ENCODE measurements at places on chromosomes 5 and 9.

- no peak for DNase-seq
Measured at GRCh38 chr5:160699301-160699700, 152.7 kb downstream of the ATP10B start.

DNA sequence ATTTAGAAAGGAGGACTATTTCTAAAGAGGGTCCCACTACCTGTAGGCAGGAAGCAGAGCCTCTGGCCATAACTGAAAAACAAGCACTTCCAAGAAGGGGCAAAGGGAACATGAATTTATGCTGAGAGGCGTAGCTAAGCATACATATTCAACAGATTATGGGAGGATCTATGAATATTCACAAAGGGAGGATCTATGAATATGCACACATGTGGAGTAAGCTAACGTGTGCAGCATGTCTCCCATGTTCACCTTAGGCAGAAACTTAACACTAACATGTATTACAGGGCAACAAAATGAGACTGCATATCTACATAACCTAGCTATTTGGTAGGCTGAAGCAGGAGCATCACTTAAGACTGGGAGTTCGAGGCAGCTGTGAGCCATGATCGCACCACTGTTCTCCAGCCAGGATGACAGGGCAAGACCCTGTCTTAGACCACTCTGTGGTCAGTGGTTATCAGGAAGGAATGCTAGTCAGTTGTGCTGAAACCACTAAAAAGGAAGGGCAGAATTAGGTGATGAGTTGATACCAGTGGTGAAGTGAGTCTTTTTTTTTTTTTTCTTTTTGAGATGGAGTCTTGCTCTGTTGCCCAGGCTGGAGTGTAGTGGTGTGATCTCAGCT lies 20.8 kb downstream of the FXN start:
- no peak for DNase-seq

GRCh38 chr9:107925749-107926297 lies 436.3 kb upstream of the KLF4 start:
- no peak for DNase-seq

- DNase-seq = no peak
Measured at GRCh38 chr5:10485142-10485795, 43.6 kb downstream of the ROPN1L start.

DNA sequence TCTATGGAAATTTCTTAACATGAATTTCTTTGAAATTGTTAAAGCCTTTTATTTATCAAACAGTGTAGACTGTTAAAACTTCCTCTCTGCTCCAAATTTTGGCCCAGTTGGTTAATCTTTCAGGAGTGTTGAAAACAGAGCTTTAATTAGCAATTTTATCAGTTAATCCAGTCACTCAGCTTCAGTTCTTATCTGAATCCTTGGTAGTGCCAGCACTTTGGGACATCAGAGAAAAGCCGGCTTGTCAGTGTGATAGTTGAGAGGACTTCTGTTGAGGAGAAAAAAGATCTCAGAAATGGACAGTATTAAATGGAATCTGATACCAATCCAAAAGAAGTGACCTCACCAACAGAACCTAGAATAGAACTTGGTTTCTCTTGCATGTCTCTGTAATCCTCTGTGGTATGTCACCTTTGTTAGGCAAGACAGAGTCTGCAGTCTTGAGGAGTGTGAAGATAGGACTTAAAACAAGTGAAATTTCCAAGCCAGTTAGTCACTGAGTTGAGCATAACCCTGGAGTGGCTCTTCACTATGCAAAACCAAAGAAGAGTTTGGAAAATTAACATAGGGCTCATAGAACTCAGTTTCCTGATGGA lies 251.8 kb downstream of the NNT start:
- no peak for DNase-seq
